Suppressor macrophage treated with lipopolysaccharide for 4 hours (primary cell): ENCODE measurements at places on chromosomes 11 and 22.

DNA sequence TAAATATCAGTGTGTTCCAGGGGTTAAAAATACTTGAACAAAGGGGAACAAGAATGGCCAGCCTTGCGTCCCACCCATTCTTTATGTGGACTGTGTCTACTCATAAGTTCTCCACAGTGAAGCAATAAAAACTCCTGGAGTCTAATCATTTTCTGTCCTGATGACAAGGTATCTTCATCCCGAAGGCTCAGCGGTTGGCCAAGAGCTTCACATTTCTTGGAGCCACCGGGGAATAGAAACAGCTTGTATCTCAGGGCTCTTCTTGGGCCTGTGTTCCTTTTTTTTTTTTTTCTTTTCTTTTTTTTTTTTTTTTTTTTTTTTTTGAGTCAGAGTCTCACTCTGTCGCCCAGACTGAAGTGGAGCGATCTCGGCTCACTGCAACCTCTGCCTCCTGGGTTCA is 36.8 kb upstream of the ADORA2A start:
- peak; percentile 27 for DNase-seq

DNA sequence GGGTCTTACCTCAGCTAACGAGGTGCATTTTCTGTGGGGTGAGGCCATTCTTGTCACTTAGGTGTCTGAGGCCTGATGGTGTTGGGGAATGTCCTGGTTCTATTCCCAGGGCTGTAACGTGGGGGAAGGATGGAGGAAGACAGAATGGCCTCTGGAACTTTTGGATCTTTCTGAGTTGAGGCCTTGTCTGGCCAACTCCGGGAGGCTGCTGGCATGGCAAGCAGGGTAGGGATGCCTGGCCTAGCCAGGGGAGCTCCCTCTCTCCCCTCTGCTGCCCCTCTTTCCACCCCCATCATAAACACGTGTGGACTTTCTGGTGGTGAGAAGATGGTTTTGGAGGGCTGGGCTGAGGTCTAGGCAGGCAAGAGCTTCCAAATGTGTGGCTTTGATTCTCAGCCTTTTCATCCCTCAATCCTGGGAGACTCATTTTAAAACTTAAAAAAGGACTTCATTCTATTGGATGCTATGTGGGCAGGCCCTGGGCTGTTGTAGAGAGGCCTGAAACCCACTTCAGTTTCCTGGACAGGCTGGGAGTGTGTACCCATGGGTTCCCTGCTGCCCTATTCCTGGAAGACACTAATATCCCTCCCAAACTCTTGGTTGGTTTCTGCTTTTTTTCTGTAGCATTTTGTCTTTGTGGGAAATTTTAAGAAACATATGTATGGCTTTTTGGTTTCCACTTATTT is 30.9 kb downstream of the ZBTB16 start:
- no peak for DNase-seq

DNA sequence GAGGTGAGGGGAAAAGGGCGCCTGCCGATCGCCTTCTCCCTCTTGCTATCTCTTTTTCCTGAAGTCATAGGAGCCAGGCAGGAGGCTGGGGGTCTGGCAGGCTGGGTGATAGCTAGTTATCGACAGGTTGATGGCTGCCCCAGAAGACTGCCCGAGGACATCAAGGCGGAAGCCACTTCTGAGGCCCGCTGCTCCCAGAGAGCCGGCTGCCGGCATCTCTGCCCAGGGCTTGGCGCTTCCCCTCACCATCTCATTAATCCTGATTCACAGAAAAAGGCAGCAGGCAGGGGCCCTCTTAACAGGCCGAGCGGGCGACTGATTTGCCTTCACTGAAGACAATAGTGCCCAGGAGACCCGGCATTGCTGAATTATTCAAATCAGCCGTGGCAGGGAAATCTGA is 124.2 kb downstream of the MIAT start:
- no peak for DNase-seq

DNA sequence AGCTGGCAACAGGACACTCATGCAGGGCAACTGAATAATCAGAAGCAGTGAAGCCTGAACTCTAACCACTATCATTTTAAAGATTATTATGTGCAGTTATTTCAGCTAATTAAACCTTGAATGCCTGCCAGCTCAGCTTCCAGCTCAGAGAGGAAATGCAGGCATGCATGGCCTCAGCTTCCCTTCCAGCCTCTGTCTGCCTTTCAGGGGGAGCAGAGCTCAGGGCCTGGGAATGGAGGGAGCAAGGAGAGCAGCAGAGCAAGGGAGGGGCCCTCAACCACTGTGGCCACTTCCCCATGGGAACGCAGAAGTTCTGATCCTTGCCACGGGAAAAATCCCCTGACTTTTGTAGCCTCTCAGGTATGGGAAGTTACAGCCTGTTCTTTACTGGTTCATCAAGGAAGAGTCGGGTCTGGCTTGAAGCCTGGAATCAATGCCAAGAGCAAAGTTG is 32.5 kb upstream of the APLNR start:
- no peak for DNase-seq

GRCh38 chr22:24420072-24420976 is 7.1 kb upstream of the ADORA2A start:
- DNase-seq: no peak

DNA sequence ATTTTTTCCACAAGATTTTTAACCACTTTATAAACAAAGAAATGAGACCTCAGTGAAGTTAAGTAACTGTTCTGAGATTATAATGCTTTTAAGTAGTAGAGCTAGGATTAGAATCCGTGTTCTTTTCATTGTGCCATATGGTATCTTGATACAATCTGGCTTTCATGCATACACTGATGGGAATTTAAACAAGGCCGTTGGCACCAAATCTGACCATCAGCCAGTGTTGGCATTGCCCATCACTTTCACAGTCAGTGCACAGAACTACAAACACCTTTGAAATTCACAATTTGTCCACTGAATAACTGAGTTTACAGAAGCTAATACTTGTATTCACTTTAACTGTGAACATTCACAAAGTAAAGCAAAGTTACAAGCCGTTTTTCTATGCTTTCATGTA is 1228.0 kb downstream of the TBC1D22A start:
- DNase-seq: no peak

- peak; percentile 51 for DNase-seq
Measured at GRCh38 chr11:4459500-4459899, 10.4 kb downstream of the OR52K2 start.

GRCh38 chr11:394034-394857 is at the start of gene PKP3:
PKP3 (plus strand) TSS chr11:394209; CDS start chr11:394293, 84 bp downstream.
- DNase-seq: no peak

- DNase-seq: peak; percentile 69
Measured at GRCh38 chr11:62344210-62344609, 7.0 kb downstream of the ASRGL1 start.

DNA sequence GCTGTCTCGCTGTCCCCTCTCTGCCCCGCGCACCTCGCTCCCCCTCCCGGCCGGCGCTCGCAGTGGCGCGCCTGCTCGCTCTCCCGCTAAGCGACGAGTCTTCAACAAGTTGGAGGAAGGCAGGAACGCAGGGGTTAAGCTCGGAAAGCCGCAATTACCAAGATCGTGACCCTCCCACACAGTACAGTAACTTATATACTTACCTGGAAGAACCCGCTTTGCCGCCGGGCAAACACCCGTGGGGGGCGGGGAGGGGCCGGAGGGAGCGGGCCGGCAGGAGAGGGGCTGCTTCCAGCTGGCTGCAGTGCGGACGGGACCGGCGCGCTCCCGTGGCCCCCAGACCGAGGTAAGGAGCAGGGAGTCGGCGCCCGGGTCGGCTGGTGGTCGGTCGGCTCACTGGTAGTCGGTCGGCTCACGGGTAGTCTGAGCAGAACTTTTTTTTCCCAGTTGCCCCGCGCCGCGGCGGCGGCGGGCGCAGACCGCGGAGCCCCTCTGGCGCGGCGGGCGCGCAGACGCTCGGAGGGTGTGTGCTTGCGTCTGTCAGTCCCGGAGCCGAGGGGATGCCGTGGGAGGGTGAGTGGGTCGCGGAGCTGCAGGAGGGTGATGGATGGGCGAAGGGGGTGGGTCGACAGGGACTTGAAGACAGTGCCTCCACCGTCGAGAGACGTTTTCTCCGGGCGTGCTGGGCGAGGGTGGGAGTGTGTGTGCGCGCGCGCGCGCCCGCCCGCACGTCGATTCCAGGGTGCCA is 101.2 kb upstream of the HSD17B12 start:
- DNase-seq: peak; percentile 34

DNA sequence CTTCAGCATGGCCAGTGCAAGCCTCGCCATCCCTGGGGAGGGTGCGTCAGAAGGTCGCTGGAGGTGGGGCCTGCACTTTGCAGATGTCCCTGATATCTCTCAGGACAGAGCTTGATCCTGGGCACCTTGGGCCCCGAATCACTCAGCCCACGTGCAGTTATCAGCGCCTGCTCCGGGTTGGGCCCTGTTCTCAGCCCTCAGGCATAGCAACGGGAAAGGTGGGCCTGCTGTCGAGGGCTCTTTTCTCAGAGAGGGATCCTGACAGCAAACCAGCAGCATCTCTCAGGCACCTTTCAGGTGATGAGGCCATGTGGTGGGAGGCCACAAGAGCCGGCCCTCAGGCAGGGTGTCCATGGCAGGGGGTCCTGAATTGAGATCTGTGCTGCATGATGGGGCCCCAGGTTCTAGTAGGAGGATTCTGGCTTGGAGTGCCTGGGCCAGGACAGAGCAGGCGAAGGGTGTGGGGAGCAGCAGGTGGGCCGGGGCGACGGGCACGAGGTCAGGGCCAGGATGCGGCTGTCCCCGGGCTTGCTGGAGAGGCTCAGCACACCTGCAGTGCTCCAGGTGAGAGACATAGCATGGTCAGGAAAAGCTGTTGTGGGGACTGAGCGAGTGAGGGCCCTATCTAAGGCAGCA is 280.5 kb downstream of the TBC1D22A start:
- no peak for DNase-seq

DNA sequence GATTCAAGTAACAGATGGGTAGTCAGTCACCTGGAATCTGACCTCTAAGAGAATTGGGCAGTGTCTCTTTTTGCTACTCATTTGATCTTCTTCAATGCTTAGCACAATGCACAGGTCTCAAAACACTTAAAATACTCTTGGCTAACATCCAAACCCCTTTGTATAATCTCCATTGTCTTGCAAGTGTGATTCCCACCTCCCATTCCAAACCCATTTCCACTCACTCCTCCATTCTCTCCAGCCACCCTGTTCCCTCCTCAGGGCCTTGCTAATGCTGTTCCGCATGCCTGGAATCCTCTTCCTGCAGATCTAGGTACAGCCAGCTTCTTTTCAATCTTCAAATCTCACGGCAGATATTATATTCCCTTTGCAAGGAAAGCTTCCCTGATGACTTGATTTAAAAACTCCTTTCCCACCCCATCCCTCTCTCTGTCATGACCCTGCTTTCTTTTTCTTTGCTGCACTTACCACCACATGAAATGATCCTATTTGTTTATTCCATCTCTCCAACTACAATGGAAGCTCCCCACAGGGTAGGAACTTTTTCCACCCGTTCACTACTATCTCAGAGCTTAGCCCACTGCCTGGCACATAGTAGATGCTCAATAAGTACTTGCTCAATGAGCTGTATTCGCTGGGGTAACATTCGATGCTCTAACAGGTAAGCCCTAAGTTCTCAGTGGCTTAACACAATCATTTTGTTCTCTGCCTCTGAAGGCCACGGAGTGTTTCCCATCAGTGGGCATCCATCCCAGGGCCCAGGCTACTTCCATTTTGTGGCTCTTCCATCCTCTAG is 121.7 kb downstream of the MN1 start:
- DNase-seq: no peak

- DNase-seq: no peak
Measured at GRCh38 chr11:119907122-119907851, 178.3 kb upstream of the NECTIN1 start.

DNA sequence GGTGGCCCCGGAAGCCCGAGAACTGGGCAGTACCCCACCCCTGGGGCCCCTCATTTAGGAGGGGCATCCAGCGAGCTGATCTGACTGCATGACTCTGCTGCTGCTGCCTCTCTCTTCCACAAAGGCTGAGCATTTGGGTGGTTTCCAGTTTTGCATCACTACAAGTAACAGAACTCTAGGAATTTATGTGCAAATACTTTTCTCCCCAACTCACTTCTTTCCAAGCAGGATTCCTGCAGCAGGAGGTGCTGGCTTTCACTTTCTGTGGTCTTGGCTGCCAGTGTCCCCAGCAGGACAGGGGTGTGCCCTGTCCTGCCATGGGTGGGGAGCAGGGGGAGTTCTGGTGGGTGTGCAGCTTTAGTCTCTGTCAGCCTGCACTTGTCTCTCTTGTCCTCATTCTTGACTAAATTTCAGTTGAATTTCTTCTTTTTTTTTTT is 21.2 kb downstream of the UPB1 start:
- peak; percentile 91 for DNase-seq
